ENCODE measurements at places on chromosomes 3 and 15.

GRCh38 chr15:39747326-39747725, 35.3 kb downstream of the FSIP1 start:
- DNase-seq, result no peak

GRCh38 chr3:10602769-10603768, 97.7 kb upstream of the ATP2B2 start:
- no peak for DNase-seq

DNA sequence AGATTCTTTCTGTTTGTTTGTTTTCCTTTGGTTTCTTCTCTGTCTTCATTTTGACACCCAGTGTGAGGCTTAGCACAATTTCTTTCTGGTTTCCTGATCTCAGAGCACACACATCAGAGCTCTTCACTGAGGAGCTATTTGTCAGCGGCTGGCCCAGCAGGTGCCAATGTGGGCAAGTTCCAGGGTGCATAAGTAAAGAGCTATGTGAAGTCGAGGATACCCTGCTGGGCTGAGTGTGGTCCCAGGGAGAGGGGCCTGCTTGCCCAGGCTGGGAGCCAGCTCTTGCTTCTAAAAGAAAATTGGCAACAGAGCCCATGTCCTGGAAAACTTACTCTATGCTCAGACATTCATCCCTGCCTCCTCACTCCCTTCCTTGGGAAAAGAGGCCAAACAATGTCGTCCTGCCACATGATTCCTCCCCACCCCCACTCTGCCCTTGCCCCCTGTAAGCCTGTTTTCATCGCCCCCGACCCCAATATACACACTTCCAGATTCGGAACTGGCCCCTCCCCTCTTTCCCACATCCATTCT, 101.2 kb downstream of the ST8SIA2 start:
- DNase-seq, result no peak

DNA sequence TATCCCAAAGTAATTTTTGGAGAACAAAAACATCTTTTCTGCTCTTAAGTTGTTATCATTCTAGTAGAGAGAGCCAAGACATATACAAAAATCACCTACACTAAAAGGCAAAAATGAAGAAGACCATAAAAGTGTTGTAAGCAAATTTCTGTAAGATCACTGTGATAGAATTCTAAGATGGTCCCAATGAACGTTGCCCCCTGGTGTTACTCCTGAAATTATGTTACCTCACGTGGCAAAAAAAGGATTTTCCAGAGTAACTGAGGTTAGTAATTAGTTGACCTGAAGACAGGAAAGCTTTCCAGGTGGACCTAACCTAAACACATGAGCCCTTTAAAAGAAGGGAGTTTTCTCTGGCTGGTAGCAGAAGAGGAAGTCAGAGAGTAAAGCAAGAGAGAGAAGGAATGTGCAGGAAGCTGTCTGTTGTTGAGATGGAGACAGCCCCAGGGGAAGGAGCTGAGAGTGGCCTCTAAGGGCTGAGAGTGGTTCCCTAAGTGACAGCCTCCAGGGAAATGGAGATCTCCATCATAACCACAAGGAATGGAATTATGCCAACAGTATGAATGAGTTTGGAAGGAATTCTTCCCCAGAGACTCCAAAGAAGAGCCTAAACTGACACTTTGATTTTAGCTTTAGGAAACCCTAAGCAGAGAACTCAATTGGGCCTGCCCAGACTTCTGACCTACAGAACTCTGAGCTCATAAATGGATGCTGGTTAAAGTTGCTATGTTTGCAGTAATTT, 205.9 kb downstream of the CD47 start:
- no peak for DNase-seq

- DNase-seq, result no peak
These were observed 241.8 kb downstream of the ADAMTS17 start for GRCh38 chr15:100099976-100100375.

- no peak for DNase-seq
These were observed 95.0 kb upstream of the CCDC80 start for GRCh38 chr3:112735926-112736325.

DNA sequence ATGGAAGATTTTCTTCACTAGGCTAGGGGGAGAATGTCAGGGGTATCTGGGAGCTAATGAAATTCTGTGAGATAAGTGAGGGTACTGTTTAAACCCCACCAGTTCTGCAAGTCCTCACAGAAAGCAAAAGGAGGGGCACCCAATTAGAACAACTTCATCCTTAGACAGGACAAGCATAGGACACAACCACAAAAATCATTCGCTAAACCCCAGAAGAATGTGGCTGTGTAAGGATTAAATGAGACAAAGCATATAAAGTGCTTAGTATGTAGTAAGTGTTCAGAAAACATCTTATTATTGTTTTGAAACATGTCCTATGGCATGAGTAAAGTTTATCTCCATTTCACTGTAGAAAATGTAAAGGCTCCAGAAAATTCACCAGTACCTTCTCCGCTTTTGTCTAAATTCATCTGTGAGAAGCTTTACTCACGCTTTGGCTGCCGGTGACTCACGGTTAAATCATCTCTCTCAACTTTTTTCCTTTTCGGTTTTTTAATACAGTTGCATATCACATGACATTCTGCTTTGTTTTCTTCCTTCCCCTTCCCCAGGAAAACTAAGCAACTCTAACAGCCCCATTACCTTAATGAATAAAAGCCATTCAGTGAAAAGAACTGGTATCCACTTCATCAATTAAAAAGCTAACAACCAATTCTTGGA, 1.7 kb downstream of the CLRN1 start:
- no peak for DNase-seq

GRCh38 chr3:144516026-144516425, 544.4 kb downstream of the DIPK2A start:
- DNase-seq, result no peak

DNA sequence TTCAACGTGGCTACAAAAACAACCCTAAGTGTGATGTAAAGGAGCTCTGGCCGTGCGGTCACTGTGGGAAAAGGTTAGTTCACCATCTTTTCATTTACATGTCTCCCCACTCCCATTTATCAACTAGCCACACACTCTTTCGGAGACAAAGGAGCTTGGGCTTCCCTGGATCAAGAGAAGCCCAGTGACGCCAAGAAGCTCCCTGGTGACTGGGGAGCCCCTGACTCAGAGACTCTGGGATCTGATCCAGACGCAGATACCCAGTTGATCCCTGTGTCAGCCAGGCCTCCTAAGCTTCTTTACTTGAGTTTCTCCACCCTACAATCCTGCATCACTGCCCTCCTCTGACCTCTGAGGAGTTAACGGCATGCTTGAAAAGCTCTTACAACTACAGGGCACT, 43.9 kb downstream of the HEG1 start:
- DNase-seq, result no peak

- DNase-seq, result no peak
These were observed 659.0 kb downstream of the NTRK3 start for GRCh38 chr15:87597346-87598052.

DNA sequence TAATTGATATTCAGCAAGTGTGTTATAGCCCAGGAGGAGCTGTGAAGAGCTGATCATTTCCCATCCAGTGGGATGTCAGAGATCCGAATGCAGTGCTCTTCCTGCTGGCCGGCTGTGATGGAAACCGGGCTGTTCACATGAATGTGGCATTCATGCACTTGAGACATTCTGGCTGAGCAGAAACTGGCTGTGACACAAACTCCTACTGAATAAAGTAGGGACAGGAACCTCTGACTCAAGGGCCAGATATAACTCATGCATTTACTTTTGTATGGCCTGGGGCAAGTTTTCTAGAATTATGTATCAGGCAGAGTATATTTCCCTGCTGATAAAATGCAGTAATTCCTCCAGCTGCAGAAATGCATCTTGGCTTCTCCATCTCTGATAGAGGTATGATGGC, 83.4 kb upstream of the FAM3D start:
- DNase-seq, result no peak

- no peak for DNase-seq
These were observed 775.6 kb downstream of the ROBO2 start for GRCh38 chr3:77815467-77815866.

DNA sequence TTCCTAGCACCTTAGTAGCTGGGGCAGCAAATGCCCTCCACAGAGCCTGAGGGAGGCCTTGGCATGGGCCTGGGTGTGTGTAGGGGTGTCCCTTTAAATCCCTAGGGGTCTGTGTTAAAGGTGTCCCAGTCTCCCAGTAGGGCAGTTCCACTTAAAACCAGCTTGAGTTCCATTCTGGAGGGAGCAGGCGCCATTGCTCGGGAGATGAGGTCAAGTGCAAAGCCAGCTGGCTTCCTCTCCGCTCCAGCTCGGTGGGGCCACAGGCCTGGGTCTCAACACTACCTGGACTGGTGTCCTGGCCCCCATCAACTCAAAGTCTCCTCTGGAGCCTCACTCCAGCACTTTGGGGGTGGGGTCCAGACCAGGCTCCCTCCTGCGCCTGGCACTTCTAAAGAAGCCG, 25.2 kb downstream of the FEM1B start:
- DNase-seq, result no peak

- peak; percentile 76 for DNase-seq
These were observed 1.0 kb downstream of the KAT2B start for GRCh38 chr3:20041197-20041780.

DNA sequence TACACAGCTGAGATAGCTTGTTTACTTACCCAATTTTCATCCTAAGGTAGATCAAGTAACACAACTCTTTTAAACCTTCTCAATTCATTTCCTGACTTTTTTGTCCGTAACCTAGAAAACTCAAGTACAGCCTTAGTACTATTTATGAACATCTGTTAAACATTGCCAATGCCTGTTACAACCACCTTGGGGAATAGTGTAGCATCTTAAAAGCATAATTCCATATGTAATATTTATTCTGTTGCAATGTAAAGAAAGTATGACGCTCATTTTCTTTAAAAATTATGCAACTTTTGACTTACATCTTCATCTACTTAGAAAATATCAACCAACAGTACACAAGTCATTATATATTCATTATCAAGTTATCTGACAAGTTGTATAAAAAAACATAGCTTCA, 54.6 kb downstream of the SUCLG2 start:
- DNase-seq, result no peak

DNA sequence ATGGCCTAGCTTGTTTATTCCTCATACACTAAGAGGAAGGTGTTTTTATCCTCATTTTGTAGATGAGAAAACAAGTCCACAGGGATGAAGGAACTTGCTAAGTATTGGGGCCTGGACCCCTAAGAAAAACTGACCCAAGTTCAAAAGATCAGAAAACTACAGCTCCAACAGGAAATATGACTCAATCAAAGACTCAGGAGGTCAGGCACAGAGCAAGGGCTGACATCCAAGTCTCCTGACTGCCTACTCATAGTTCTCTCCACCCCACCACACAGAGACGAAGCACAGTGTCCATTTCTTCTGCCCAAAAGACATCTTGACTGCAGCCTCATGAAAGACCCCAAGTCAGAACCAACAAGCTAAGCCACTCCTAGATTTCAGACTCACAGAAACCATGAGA, 26.9 kb upstream of the TPM1 start:
- DNase-seq, result no peak

- no peak for DNase-seq
These were observed 54.8 kb upstream of the MYO5C start for GRCh38 chr15:52350423-52350822.

GRCh38 chr3:30691249-30691880, 85.0 kb downstream of the TGFBR2 start:
- no peak for DNase-seq

GRCh38 chr3:106294121-106294520, 425.3 kb upstream of the CBLB start:
- DNase-seq, result no peak

DNA sequence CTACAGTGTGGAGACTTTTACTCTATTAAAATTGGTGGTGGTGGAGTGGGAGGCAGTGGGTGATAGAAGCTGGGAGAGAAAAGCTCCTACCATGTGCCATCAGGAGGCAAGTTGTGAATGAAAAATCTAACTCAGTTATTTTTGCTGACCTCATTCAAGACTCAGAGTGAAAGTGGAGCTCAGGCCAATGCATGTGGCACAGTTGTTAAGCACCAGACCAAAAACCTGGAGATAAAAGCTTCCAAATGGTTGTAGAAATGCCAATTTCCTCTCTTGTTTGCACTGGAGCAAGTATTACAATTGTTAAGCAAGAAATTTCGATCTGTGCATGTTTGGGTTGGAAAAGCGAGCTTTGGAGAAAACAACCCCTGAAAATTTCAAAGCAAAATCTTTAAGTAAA, 81.5 kb upstream of the PRICKLE2 start:
- DNase-seq, result no peak
